Activated T-cell treated with anti-CD3 and anti-CD28 coated beads for 4 hours (primary cell): ENCODE measurements at places on chromosomes 7 and 10.

DNA sequence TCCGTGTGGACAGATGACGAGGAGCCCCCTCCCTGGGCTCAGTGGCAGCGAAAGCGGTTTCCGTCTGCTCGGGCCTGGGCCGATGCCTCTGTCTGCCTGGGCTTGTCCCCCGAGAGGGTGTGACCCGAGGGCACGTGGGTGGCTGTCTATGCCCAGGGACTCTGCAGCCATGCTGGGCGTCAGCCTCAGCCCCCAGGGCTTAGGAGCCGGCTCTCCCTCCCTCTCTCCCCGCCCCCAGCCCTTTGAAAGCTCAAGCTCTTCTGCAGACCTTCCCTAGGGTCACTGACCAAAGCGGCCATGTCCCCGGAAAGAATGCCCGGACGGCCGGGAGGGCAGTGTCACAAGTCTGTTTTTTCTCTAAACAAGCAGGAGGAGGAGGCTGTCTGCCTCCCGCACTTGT, 7.1 kb downstream of the MICALL2 start:
- DNase-seq, result no peak

- DNase-seq, result no peak
Measured at GRCh38 chr7:96236198-96237039, 85.5 kb downstream of the SLC25A13 start.

DNA sequence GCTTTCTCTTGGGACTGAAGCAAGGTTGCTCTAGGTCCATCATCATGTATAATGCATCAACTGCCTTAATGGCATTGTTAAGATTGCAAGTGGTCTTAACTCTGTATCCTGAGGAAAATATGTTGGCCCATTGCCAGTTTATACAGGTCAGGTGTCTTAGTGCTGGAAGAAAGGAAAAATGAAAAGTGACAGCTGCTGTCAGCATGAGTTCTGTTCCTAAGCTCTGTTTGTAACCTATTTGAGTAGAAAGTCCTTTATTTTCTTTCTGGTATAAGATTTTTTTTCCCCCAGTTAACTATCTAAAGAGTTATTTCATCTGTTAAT, 127.2 kb downstream of the SRI start:
- DNase-seq, result no peak

DNA sequence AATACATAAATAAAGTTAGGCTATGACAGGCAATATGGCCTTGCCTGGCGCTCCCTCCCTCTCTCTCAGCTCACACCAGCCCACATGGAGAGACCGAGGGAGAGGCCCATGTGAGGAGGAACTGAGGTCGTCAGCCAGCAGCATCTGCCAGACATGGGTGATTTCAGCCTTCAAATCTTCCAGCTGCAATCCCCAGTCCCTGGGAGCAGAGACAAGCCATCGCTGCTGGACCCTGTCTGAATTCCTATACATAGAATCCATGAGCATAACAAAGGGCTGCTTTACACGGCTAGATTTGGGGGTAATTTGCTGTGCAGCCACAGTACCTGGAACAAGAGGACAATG, 35.6 kb downstream of the ANKRD16 start:
- DNase-seq, result no peak

DNA sequence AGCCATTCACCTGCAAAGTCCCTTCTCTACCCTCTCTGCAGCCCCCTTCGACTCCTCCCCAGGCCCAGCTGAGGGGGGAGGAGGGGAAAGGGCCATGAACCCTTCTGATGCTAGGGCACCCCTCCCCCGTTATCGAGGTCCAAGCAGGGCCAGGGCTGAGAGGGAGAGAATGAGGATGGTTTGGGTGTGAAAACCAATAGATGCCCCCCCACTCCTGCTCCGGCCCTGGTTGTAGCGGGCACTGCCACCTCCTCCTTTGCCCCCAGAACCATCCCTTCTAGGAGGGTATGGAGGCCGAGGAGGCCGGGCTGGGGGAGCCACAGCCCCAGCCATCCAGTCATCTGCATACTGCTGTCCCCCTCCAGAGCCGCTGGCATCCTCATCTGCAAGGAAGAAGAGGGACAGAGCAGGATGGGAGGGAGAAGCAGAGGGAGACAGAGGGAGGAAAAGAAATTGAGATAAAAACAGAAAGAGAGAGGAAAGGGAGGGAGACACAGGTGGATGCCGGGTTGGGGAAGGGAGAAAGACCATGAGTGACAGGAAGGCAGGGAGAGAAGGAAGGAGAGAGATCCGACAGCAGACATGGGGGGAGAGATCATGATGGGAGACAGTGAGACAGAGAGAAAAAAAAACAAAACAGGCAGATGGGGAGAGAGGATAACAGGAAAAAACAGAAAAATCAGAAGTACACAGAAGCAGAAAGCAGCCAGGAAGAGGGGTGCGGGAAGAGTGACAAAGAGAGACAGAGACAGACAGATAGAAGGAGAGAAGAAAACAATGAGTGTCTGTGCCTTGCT, 1.9 kb upstream of the GAL3ST4 start:
- DNase-seq, result no peak

DNA sequence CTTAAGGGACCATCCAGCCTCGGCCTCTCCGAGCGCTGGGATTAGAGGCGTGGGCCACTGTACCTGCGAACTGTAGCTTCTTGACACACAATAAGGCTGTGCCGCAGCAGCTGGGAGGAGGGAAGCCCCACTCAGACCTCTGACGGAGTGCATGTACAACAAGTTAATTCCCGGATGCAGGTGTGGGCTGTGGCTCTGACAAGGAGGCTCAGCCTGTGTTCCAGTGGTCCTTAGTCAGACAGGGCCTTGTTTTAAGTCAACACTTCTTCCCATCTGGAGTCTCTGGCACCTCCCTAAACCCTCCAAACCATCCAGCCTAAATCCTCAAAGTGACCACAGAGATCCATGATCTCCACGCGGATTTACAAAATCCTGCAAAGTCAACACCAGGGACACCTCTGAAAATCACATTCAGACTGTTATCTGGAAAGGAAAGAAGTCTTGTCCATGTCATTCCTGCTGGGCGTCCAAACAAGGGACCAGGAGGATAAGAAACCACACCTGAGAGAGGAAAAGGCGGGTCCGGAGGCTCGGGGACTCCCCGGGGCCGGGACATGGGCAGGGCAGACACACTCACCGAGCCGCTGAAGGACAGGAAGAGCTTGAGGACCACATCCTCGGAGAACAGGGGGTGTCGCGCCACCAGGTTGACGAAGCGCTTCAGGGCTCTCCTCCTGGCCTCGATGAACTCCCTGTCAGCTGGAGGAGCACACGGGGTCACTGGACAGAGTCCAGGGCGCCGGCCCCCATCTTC, 29.4 kb downstream of the NUDT1 start:
- DNase-seq, result no peak

DNA sequence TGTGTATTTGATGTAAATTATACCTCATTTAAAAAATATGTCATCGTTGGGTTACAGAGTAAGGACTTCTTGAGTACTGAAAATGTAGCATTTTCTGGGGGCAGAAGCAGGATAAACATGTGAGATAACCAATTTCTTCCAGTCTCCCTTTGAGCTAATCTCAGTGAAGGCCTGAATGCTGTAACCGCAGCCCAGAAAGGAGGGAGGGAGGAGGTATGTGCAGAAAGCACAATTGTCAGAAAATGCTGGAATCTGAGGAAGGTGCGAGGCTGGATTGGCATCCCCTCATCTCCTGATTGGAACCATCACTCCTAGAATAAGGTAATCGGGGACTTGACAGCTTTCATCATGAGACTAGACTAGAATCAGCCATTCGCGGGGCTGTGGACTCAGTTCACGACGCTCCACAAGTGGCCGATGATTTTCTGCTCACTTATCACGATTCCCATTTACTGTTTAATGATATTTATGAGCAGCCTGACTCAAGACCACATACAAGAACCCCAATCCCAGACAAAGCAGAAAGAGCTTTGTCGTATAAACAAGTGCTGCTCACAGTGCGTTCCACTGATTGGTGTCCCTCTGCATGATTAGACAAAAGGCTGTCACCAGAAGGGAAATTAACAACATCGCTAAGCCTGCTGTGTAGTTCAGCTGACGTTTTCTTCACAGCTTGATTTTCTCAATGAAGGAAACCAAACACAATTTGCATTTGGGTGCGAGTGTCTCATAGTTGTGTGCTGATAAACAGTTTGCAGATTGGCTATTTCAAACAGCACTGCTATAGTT, 93.2 kb downstream of the SVIL start:
- DNase-seq, result no peak

GRCh38 chr10:103564776-103565520, 71.4 kb downstream of the NEURL1 start:
- DNase-seq, result no peak

DNA sequence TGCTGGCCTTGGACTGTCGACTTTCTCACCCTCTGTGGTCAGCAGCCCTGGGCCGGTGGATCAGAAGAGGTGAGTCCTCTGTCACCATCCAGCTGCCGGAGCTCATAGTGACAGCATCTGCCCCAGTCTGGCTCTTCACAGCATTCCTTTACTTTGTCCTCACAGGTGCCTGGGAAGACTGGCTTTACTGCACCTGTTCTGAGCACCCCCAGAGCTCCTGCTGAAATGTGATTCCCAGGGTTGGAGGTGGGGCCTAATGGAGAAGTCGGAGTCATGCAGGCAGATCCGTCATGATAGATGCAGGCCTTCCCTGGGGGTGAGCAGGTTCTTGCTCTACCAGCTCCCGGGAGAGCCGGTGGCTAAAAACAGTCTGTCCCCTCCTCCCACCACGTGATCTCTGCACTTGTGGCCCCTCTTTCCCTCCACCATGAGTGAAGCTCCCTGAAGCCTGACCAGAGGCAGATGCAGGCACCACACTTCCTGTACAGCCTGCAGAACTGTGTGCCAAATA, 171.5 kb downstream of the ZMYND11 start:
- DNase-seq, result no peak

GRCh38 chr10:64537112-64537511, 1015.9 kb downstream of the REEP3 start:
- DNase-seq, result no peak

GRCh38 chr7:26090927-26091519, 61.0 kb upstream of the NFE2L3 start:
- peak; percentile 14 for DNase-seq

GRCh38 chr10:100286051-100287033, at the start of gene BLOC1S2:
TSS of gene BLOC1S2 (minus strand) at chr10:100286680. CDS start at chr10:100286659, 21 bp downstream.
- peak; percentile 74 for DNase-seq

DNA sequence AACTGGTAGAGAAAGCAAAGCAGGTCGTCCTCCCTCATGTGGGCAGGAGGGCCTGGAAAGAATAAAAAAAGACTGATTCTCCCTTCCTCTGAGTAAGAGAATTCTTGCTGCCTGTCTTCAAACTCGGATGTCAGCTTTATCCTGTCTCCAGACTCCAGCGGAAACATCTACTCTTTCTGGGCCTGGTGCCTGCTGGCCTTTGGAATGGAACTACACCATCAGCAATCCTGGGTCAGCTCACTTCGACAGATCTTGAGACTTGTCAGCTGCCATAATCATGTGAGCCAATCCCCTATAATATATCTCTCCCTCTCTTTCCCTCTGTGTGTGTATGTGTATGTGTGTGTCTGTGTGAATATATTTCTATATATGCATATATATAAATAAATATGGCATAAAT, 411.0 kb upstream of the DPP6 start:
- no peak for DNase-seq
